Fibroblast of villous mesenchyme (primary cell): ENCODE measurements at places on chromosomes 4 and X. TPM values are rescaled to one million over a fixed set of nuclear protein-coding genes. Genes with fewer than 3 reads are reported as not detected.

GRCh38 chr4:115657991-115658650 lies 544.7 kb upstream of the NDST4 start:
- no peak for DNase-seq

DNA sequence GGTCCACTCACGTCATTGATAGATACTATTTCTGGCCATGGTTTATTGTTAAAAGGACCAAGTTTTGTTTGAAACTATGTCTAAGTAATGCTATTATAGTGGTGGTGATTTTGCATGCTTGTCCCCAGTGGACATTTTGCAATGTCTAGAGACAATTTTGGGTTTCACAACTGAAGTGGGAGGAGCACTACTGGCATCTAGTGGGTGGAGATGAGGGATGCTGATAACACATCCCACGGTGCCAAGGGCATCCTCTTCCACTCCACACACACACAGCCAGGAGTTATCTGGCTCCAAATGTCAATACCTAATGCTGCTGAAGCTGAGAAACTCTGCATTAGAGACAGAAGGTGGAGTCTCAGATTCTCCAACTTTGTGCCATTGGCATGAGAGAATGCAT lies 131.2 kb downstream of the FRMPD4 start:
- peak; percentile 8 for DNase-seq

Gene LINC00632
- 5.2 and 7.4 TPM in 2 replicates for total RNA-seq

DNA sequence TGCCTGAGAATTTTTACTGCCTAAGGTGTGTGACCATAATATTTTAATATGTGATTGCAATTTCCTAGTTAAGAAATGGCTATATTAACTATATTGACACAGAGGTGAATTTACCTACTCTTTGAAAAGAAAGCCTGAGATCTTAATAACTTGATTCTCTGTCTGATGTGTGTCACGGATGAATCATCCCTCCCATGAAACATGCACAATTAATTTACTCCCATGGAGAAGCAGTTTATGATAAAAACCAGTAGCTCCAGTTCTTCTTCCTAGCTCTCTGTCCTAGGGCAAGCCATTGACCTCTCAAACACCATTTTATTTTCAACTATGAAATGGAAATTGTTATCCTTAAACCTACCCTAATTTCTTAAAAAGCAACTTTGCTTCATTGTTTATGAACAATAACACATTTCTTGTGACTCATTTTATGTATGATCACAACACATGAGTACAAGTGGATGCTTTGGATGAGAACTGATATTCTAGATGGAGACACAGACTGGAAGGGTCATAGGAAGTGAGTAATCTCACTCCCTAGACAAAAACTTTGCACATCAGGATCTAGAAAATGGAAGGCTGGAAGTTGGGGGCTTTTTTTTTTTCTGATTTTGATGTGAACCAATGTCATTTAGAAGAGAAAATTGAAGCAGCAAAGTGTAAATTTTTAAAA lies 438.3 kb downstream of the GPAT3 start:
- peak; percentile 2 for DNase-seq

DNA sequence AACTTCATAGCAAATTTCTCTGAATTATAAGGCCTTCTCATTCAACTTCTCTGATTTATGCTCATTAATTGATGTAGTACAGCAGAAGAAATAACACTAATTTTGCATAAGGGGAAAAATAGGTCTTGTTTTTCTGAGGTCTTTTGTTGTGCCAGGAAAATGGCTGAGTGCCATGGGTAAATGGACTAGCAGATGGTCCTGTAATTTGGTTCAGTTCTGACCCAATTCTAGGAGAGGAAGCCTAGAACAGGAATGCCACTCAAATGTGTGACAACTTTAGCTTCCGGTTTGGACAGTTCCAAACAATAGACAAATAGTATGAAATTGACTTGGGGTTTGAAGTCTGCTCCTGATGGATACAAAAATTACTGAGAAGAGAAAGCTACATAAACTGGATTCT lies 6.2 kb downstream of the RAB9B start:
- no peak for DNase-seq

Gene EFHC2
- under 0.01 and 0.32 TPM in 2 replicates for total RNA-seq
